ENCODE measurements at places on chromosomes 2 and 18. TPM values are rescaled to one million over a fixed set of nuclear protein-coding genes. Genes with fewer than 3 reads are reported as not detected.

- no peak for DNase-seq
- no peaks in the 10 kb centered on the region for H3K27me3 ChIP-seq
- H3K27ac ChIP-seq: no peak overlapping the region
- H3K4me1 ChIP-seq: no peaks in the 10 kb centered on the region
- no peak overlapping the region for H3K4me3 ChIP-seq
- no peaks in the 10 kb centered on the region for H3K36me3 ChIP-seq
Measured at GRCh38 chr2:154704991-154705390, 6.5 kb downstream of the KCNJ3 start.

- no peak for DNase-seq
- no peak overlapping the region for H3K27ac ChIP-seq
- no peak overlapping the region for H3K4me3 ChIP-seq
- no peaks in the 10 kb centered on the region for H3K27me3 ChIP-seq
- H3K36me3 ChIP-seq: no peaks in the 10 kb centered on the region
- no peaks in the 10 kb centered on the region for H3K4me1 ChIP-seq
Measured at GRCh38 chr2:43751476-43751990, 22.3 kb upstream of the DYNC2LI1 start.

DNA sequence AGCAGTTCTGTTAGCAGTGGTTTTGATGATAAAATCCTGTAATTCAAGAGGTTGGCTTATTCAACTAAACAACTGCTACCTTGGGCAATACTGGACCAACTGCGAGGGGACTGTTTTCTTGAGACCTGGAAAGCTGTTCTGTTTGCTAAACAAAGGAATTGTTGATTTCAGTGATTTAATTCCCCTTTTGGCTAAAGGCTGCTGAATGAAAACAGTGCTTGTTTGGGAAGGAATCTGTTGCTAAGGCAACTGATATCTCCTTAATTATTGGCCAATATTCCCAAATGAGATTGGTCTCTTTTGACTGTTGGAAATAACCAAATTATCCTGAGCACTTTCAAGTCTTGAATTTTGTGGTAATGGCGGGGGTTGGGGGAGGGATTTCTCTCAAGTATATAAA, 136.8 kb downstream of the CAMKMT start:
- no peaks in the 10 kb centered on the region for H3K36me3 ChIP-seq
- DNase-seq: no peak
- no peak overlapping the region for H3K27ac ChIP-seq
- H3K4me1 ChIP-seq: no peaks in the 10 kb centered on the region

GRCh38 chr2:101998896-101999789, 7.4 kb downstream of the IL1R2 start:
- H3K27me3 ChIP-seq: peaks cover 11% of the 10 kb centered on the region
- H3K36me3 ChIP-seq: no peaks in the 10 kb centered on the region
- no peak overlapping the region for H3K27ac ChIP-seq

- H3K27me3 ChIP-seq: no peaks in the 10 kb centered on the region
- H3K36me3 ChIP-seq: peaks cover 26% of the 10 kb centered on the region
- no peaks in the 10 kb centered on the region for H3K4me1 ChIP-seq
- H3K27ac ChIP-seq: no peak overlapping the region
- no peak overlapping the region for H3K4me3 ChIP-seq
Measured at GRCh38 chr18:26022585-26022984, 67.8 kb downstream of the SS18 start.

DNA sequence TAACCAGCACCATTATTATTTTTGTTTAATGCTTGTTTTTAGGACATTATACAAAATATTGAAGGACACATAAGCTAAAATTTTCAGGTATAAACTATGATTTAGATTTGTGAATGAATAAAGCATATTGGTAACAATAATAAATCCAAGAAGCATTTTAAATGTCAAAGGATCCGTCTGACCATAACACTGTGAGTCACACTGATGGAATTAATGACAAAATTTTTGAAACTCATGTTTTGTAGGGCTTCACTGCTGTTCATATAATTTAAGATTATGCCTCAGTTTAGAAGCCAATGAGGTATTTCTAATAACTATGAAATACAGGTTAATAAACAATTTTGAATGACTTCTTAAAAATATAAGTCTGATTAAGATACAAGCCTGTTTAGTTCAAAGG, 124.6 kb downstream of the TMEFF2 start:
- H3K36me3 ChIP-seq: no peaks in the 10 kb centered on the region
- no peak for DNase-seq
- H3K4me3 ChIP-seq: no peak overlapping the region
- no peaks in the 10 kb centered on the region for H3K4me1 ChIP-seq
- no peaks in the 10 kb centered on the region for H3K27me3 ChIP-seq
- no peak overlapping the region for H3K27ac ChIP-seq

RGPD4 gene
- not detected for total RNA-seq

MFSD2B gene
- not detected for total RNA-seq

GRCh38 chr2:208311954-208312353, 45.9 kb downstream of the PIKFYVE start:
- H3K4me1 ChIP-seq: peaks cover 8% of the 10 kb centered on the region
- no peaks in the 10 kb centered on the region for H3K36me3 ChIP-seq
- no peak overlapping the region for H3K27ac ChIP-seq
- DNase-seq: no peak

DNA sequence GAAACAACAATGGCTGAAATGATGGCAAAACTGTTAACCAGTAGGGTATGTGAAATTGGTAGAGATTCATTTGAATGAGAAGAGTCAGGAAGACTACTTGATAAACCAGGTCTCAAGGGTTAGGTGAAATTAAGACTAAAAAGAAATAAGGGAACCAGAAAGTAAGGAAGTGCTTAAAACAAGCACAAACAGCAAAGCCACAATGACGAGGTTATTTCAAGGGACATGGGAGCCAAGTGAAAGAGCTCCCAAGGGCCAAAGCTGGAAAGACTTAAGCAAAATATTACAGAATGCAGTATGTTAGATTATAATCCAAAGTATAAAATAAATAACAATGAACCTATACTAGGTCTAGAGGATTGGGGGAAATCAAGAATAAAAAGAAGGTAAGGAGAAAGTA, 19.3 kb upstream of the CD302 start:
- no peak for DNase-seq
- H3K27me3 ChIP-seq: no peaks in the 10 kb centered on the region
- peaks cover 4% of the 10 kb centered on the region for H3K36me3 ChIP-seq
- no peaks in the 10 kb centered on the region for H3K4me1 ChIP-seq

GRCh38 chr2:165609672-165610071, 140.2 kb downstream of the CSRNP3 start:
- H3K27ac ChIP-seq: no peak overlapping the region
- no peak for DNase-seq
- H3K4me1 ChIP-seq: no peaks in the 10 kb centered on the region
- no peaks in the 10 kb centered on the region for H3K36me3 ChIP-seq

DNA sequence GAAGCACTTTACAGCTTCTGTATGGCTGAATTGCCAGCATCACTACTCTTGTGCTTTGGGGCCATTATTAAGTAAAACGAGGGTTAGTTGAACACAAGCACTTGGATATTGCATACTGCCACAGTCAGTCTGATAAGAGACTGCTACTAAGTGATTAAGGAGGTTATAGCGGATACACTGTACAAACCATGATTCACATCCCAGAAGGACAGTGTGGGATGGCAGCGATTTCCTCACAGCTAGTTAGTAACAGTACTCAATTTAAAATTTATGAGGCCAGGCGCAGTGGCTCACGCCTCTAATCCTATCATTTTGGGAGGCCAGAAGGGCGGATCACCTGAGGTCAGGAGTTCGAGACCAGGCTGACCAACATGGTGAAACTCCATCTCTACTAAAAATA, 2.6 kb upstream of the BMPR2 start:
- DNase-seq: no peak
- peaks cover 11% of the 10 kb centered on the region for H3K4me1 ChIP-seq
- H3K27ac ChIP-seq: no peak overlapping the region
- no peaks in the 10 kb centered on the region for H3K27me3 ChIP-seq
- peaks cover 40% of the 10 kb centered on the region for H3K36me3 ChIP-seq

RAB27B gene
- total RNA-seq: 38.3 TPM

DNA sequence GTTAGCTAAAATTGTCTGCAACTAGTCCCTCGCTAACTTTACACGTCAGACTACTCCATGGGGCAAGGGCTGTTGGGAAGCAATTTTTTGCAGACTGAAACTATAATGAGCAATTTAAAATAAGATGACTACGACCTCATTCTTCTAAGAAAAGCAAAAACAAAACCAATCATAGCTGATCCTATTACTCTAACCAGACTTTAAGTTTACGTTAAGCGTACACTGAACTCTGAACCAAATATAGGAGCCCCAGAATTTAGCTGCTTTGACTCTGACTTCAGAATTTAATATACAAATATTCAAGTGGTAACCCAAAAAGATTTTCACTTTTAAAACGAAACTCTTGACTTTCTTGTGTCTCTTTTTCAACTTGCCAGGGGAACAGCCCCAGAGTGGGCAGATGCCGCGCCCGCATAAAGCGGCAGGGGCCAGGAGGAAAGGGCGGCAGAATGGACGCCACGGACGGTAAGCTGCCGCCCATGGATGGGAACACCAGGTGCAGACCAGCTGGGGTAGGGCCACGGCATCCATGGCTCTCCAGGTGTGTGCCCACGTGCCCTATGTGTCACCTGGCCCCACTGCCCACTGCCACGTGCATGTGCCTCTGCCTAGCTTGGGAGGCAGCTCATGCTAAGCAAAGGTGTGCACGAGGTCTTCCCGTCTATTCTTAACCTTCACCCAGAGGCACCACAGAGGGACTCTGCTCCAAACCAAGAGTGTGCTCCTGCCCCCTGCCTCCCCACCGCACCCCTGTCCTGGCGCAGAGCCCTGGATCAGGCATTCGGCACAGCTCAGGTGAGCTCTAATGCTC, 217.6 kb downstream of the HDAC4 start:
- H3K4me1 ChIP-seq: no peaks in the 10 kb centered on the region
- DNase-seq: no peak
- no peak overlapping the region for H3K4me3 ChIP-seq
- peaks cover 19% of the 10 kb centered on the region for H3K36me3 ChIP-seq

- H3K27ac ChIP-seq: peak overlapping the region; percentile 97
- H3K27me3 ChIP-seq: no peaks in the 10 kb centered on the region
- H3K4me1 ChIP-seq: peaks cover 8% of the 10 kb centered on the region
- H3K36me3 ChIP-seq: peaks cover 9% of the 10 kb centered on the region
- H3K4me3 ChIP-seq: peak overlapping the region; percentile 78
Measured at GRCh38 chr18:11947214-11948191, 33.8 kb upstream of the IMPA2 start.
